Esophagus squamous epithelium (tissue), 5 donors: ENCODE measurements at places on chromosomes 3 and 15. TPM values are rescaled to one million over a fixed set of nuclear protein-coding genes. Genes with fewer than 3 reads are reported as not detected.

DNA sequence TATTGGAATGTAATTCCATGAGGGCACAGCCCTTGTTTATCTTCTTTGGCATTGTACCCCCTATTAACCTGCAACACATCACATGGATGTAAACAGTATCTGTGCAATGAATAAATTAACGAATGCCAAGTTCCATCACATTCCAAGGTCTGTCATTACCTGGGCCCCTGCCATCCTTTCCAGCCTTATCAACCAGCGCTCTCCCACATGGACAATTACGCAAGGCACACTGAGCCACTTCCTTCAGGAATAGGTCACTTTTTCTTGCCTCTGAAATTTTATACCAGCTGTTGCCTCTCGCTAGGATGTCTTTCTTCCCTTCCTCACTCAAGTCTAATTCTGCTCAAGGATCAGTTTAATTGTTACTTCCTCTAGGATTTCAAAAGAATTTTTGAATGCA lies 1051.8 kb upstream of the CFAP20DC start:
- H3K27me3 ChIP-seq = no peaks in the 10 kb centered on the region
- no peaks in the 10 kb centered on the region for H3K36me3 ChIP-seq
- H3K4me3 ChIP-seq = no peak overlapping the region
- DNase-seq = no peak
- no peak overlapping the region for H3K27ac ChIP-seq

DNA sequence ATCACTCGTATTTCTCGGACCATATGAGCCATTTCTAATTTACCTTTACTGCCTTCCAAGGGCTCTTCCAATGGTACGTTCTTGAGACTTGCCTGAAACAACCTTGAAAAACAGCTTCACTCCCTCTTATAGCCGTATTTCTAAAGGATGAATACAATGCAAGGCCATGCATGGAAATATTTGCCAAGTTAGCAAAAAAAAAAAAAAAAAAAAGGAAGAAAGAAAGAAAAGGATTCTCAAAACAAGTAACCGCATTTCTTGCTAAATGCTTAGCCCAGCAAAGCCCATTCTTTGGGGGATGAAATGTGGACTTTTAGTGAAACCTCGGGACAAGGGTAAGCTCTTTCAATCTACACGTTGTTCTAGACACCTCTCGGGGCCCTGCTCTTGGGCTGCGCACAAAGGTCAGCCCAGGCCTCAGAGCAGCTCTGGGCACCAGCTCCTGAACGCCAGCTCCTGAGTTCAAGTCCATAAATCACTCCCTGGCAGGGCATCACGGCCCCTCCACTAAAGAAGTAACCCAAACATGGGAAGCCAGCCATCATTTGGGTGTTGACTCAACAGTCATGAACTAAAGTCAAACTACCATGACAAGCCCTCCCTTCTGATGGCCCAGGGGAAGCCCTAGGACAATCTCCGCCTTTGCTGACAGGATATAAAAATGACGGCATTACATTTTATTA lies 132.7 kb downstream of the ADAMTS17 start:
- no peak overlapping the region for H3K4me3 ChIP-seq
- H3K27ac ChIP-seq = no peak overlapping the region
- no peaks in the 10 kb centered on the region for H3K27me3 ChIP-seq

DNA sequence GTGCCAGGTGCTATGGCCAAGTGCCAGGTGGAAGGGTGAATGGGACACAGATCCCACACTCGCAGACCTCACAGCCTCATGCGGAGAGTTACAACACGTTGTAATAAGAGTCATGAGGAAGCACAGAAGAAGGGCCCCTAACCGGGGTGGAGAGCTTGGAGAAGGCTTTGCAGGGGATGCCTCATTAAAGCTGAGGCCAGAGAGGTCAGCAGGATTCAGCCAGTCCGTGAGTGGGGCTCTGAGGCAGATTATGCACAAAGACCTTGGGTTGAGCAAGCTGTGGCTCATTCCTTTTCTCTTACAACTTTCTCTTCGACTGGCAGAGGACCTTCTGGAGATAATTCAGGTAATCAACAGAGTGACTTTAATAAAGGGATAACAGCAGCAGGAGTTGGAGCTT lies 65.3 kb upstream of the SNRK start:
- H3K36me3 ChIP-seq = no peaks in the 10 kb centered on the region
- no peaks in the 10 kb centered on the region for H3K27me3 ChIP-seq
- no peak overlapping the region for H3K27ac ChIP-seq
- no peak overlapping the region for H3K4me3 ChIP-seq

GRCh38 chr3:14803981-14804834 lies 14.6 kb upstream of the FGD5 start:
- no peak for DNase-seq
- H3K27ac ChIP-seq = peak overlapping the region; percentile 42
- no peak overlapping the region for H3K4me3 ChIP-seq
- H3K27me3 ChIP-seq = peaks cover 48% of the 10 kb centered on the region
- no peaks in the 10 kb centered on the region for H3K36me3 ChIP-seq

GRCh38 chr3:115709093-115709492 lies 85.8 kb downstream of the GAP43 start:
- H3K4me3 ChIP-seq = no peak overlapping the region
- no peaks in the 10 kb centered on the region for H3K27me3 ChIP-seq
- no peak for DNase-seq

DNA sequence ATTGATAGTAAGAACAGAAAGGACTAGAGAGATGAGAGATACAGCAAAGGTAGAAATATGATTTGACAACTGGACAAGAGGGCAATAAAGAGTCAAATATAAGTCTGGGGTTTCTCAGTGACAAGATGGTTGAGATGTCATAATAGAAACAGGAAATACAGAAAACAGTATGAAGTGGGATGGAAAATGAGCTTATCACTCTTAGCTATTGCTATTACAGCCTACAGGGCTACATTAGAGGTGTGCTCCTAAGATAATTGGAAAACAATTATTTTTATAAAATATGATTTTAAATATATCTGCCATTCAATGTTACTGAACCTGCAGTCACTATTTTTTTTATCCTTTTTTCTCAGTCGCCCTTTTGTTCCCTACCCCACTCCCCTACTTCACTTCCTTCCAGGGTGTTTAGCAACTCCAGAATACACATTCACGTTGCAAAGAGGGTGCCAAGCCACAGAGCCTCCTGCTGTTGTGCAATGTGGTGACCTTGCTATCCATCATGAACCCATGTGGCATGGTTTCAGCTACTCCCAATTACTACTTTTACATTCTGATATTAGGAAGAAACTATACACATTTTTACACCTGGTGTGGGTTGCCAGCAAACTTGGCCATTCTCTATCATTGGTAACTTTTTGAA lies 6.0 kb downstream of the NRG4 start:
- H3K4me1 ChIP-seq = no peaks in the 10 kb centered on the region
- no peaks in the 10 kb centered on the region for H3K27me3 ChIP-seq
- H3K27ac ChIP-seq = no peak overlapping the region

GRCh38 chr3:12356996-12357395 lies 68.1 kb downstream of the PPARG start:
- H3K4me1 ChIP-seq = no peaks in the 10 kb centered on the region
- no peaks in the 10 kb centered on the region for H3K27me3 ChIP-seq
- no peaks in the 10 kb centered on the region for H3K36me3 ChIP-seq
- no peak for DNase-seq
- no peak overlapping the region for H3K27ac ChIP-seq

DNA sequence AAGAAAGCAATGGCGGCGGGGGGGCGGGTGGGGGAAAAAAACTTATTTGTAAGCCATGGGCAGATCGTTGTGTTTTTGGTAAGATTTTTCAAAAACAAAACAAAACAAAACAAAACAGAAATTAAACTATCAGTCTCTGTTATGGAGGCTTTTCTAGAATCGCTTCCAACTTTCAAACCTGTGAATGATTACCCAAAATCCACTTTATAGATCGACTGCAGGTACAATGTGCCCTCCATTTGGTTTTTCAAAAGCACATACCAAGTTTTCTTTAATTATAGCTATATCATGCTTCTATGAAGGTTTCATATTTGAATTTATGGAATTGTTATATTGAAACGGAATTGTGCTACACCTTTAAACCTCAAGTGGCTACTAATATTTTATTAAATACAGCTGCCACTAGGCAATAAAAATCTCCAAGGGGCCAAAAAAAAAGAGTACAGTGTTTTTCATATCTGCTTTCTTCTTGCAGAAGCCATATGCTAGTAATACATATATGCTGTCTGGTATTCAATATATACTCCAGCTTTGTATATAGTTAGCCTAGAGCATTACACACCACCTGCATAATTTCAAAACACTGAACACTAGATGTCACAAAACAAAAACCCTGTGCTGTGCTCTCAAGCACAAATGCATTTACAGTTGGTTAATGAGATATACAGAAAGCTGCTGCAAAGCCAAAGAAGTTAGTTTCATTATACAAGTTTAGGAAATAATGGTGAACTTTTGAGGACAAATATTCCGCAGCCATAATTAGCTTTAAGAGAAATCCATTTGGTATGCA lies 683.8 kb upstream of the NR2F2 start:
- H3K4me3 ChIP-seq = no peak overlapping the region
- H3K27me3 ChIP-seq = no peaks in the 10 kb centered on the region
- no peaks in the 10 kb centered on the region for H3K4me1 ChIP-seq
- no peak overlapping the region for H3K27ac ChIP-seq

DNA sequence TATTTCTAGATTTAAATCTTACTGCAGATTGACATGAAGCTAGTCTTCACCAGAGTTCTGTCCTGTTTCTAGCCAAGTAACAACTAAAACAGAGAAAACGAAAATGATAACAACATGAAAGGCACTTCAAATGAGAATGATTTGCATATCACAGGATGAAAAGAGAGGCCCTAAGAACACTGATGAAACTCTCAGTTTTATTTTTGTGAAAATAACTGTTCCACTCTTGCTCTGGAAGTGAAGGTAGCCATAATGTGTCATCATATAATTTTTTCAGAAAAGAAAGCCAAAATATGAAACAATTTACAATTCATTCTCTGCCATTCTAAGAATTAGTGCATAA lies 274.4 kb downstream of the ADAMTSL3 start:
- no peaks in the 10 kb centered on the region for H3K27me3 ChIP-seq
- no peak for DNase-seq
- no peak overlapping the region for H3K27ac ChIP-seq
- H3K36me3 ChIP-seq = no peaks in the 10 kb centered on the region
- no peak overlapping the region for H3K4me3 ChIP-seq

GRCh38 chr15:95503107-95503506 lies 827.4 kb upstream of the NR2F2 start:
- DNase-seq = no peak
- no peaks in the 10 kb centered on the region for H3K27me3 ChIP-seq
- no peaks in the 10 kb centered on the region for H3K4me1 ChIP-seq
- H3K36me3 ChIP-seq = no peaks in the 10 kb centered on the region

Gene USP3
- total RNA-seq = 27.3 TPM

Gene GXYLT2
- 2.0 TPM for total RNA-seq

Gene ALDH1A2
- 0.66 TPM for total RNA-seq

Gene PLCB2
- total RNA-seq = 10.7 TPM
